ENCODE measurements at places on chromosomes 2 and 18. TPM values are rescaled to one million over a fixed set of nuclear protein-coding genes. Genes with fewer than 3 reads are reported as not detected.

- DNase-seq: no peak
Measured at GRCh38 chr2:38109732-38110181, 33.8 kb upstream of the CYP1B1 start.

GRCh38 chr2:134097740-134098139, 156.1 kb upstream of the MGAT5 start:
- DNase-seq: no peak

- no peak for DNase-seq
Measured at GRCh38 chr2:112891385-112891831, 19.6 kb upstream of the IL37 start.

DNA sequence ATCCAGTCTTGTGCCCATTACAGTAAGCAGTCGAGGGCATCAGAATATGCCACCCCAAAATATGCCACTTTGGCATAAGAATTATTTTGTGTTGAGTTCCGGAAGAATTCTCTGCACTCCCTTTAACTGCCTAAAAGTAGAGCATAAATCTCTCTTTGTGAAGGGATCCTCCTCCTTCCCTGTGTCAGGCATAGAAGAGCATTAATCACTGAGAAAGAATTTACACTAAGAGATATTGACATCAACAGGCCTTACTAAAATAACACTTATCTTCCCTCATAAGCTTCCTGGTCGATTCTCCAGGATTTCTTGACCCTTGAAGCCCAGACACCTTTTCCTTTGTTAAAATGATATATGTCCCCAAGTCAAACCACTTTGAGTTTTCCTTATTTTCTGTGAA, 27.6 kb upstream of the KYNU start:
- DNase-seq: peak; percentile 23

DNA sequence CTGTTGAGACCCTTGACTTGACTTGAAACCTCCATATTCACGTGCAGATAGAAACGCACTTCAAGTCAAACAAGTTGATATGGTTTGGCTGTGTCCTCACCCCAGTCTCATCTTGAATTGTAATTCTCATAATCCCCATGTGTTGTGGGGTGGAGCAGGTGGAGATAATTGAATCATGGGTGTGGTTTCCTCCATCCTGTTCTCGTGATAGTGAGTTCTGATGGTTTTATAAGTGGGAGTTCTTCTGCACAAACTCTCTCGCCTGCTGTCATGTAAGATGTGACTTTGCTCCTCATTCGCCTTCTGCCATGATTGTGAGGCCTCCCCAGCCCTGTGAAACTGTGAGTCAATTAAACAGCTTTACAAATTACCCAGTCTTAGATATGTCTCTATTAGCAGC, 21.4 kb downstream of the SLC3A1 start:
- DNase-seq: no peak

GRCh38 chr2:43347746-43348145, 121.3 kb upstream of the ZFP36L2 start:
- no peak for DNase-seq

Gene FSIP2
- total RNA-seq: 0.86 TPM

DNA sequence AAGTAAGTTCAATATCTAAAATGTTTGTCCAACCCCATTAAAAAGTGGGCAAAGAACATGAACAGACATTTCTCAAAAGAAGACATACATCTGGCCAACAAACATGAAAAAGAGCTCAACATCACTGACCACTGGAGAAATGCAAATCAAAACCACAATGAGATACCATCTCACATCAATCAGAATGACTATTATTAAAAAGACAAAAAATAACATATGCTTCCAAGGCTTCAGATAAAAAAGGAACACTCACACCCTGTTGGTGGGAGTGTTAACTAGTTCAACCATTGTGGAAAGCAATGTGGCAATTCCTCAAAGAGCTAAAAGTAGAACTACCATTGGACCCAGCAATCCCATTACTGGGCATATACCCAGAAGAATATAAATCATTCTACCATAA, 931.1 kb downstream of the LRP1B start:
- DNase-seq: peak; percentile 82

Measured in astrocyte (in vitro differentiated cells and primary cell).